A549 treated with ZK216348 at 1 μM for 4 hours (cell line): ENCODE measurements at places on chromosomes 4 and X. TPM values are rescaled to one million over a fixed set of nuclear protein-coding genes. Genes with fewer than 3 reads are reported as not detected.

FRG2 gene
- total RNA-seq, result 0.12 TPM in 1 of 5 replicates, not detected in the others

POU4F2 gene
- total RNA-seq, result not detected in 5 replicates

GPR173 gene
- total RNA-seq, result 0.02 TPM in 1 of 5 replicates, not detected in the others

DDIT4L gene
- 0.32 to 0.57 TPM (median 0.35 TPM) in 5 replicates for total RNA-seq

F11 gene
- not detected in 5 replicates for total RNA-seq

BGN gene
- 0.12 to 0.26 TPM (median 0.18 TPM) in 4 of 5 replicates, not detected in the other for total RNA-seq

MAGEB2 gene
- not detected in 5 replicates for total RNA-seq

RIPPLY1 gene
- total RNA-seq, result not detected in 5 replicates

QRFPR gene
- 0.12 TPM in 1 of 5 replicates, not detected in the others for total RNA-seq

TLL1 gene
- 0.13 to 0.59 TPM (median 0.17 TPM) in 5 replicates for total RNA-seq

DUX4 gene
- not detected in 5 replicates for total RNA-seq

NLGN3 gene
- total RNA-seq, result 0.94 to 1.4 TPM (median 1.2 TPM) in 5 replicates

PSAPL1 gene
- total RNA-seq, result 0.14 to 0.29 TPM (median 0.22 TPM) in 4 of 5 replicates, not detected in the other

CXCL11 gene
- not detected in 5 replicates for total RNA-seq

PPP1R2C gene
- not detected in 5 replicates for total RNA-seq

NR3C2 gene
- not detected in 5 replicates for total RNA-seq

AREG gene
- 46.2 to 55.5 TPM (median 48.7 TPM) in 5 replicates for total RNA-seq

HAND2 gene
- total RNA-seq, result 0.12 to 0.62 TPM (median 0.31 TPM) in 5 replicates

VSIG4 gene
- not detected in 5 replicates for total RNA-seq

BMP3 gene
- not detected in 5 replicates for total RNA-seq

NUDT10 gene
- 0.51 to 0.74 TPM (median 0.55 TPM) in 5 replicates for total RNA-seq

SYTL4 gene
- total RNA-seq, result 1.6 to 3.6 TPM (median 2.8 TPM) in 5 replicates

KLHL34 gene
- total RNA-seq, result not detected in 5 replicates

BRCC3 gene
- total RNA-seq, result 22.7 to 31.6 TPM (median 25.2 TPM) in 5 replicates

ZNF141 gene
- 2.4 to 3.1 TPM (median 2.7 TPM) in 5 replicates for total RNA-seq

GRIA3 gene
- not detected in 5 replicates for total RNA-seq

XAGE1A gene
- 14.6 to 60.9 TPM (median 33.9 TPM) in 5 replicates for total RNA-seq

ZBTB33 gene
- 5.2 to 12.7 TPM (median 11.7 TPM) in 5 replicates for total RNA-seq

CSAG3 gene
- total RNA-seq, result not detected in 5 replicates

TLR8 gene
- total RNA-seq, result not detected in 5 replicates

SMIM31 gene
- total RNA-seq, result 0.08 TPM in 1 of 5 replicates, not detected in the others

RNF113A gene
- total RNA-seq, result 28.7 to 34.0 TPM (median 30.2 TPM) in 5 replicates

TBX22 gene
- total RNA-seq, result not detected in 5 replicates

DMP1 gene
- total RNA-seq, result not detected in 5 replicates

CTAG1B gene
- not detected in 5 replicates for total RNA-seq

PPEF2 gene
- total RNA-seq, result not detected in 5 replicates

ANOS1 gene
- 0.04 to 0.32 TPM (median 0.10 TPM) in 4 of 5 replicates, not detected in the other for total RNA-seq

STAP1 gene
- total RNA-seq, result not detected in 5 replicates

F8 gene
- 3.7 to 4.5 TPM (median 4.3 TPM) in 5 replicates for total RNA-seq

ERAS gene
- total RNA-seq, result 0.19 TPM in 1 of 5 replicates, not detected in the others

GAK gene
- 24.4 to 59.3 TPM (median 48.8 TPM) in 5 replicates for total RNA-seq

SORCS2 gene
- 4.0 to 5.9 TPM (median 5.5 TPM) in 5 replicates for total RNA-seq

CLDN34 gene
- not detected in 5 replicates for total RNA-seq

MAGEA11 gene
- total RNA-seq, result not detected in 5 replicates

ADAMTS3 gene
- total RNA-seq, result not detected in 5 replicates

HOPX gene
- total RNA-seq, result not detected in 5 replicates

TRIM60 gene
- not detected in 5 replicates for total RNA-seq

ZNF718 gene
- total RNA-seq, result 0.39 to 0.80 TPM (median 0.50 TPM) in 5 replicates

RBM47 gene
- 16.5 to 24.0 TPM (median 20.7 TPM) in 5 replicates for total RNA-seq

CT45A3 gene
- not detected in 5 replicates for total RNA-seq

UGT2B10 gene
- total RNA-seq, result not detected in 5 replicates

ENPP6 gene
- total RNA-seq, result not detected in 5 replicates

SEC31A gene
- total RNA-seq, result 79.5 to 92.0 TPM (median 81.0 TPM) in 5 replicates

SASH3 gene
- not detected in 5 replicates for total RNA-seq

SSX7 gene
- total RNA-seq, result not detected in 5 replicates

AWAT2 gene
- not detected in 5 replicates for total RNA-seq

CTSO gene
- 0.65 to 1.5 TPM (median 0.88 TPM) in 5 replicates for total RNA-seq
